ENCODE measurements at places on chromosomes 3 and 15. TPM values are rescaled to one million over a fixed set of nuclear protein-coding genes. Genes with fewer than 3 reads are reported as not detected.

DNA sequence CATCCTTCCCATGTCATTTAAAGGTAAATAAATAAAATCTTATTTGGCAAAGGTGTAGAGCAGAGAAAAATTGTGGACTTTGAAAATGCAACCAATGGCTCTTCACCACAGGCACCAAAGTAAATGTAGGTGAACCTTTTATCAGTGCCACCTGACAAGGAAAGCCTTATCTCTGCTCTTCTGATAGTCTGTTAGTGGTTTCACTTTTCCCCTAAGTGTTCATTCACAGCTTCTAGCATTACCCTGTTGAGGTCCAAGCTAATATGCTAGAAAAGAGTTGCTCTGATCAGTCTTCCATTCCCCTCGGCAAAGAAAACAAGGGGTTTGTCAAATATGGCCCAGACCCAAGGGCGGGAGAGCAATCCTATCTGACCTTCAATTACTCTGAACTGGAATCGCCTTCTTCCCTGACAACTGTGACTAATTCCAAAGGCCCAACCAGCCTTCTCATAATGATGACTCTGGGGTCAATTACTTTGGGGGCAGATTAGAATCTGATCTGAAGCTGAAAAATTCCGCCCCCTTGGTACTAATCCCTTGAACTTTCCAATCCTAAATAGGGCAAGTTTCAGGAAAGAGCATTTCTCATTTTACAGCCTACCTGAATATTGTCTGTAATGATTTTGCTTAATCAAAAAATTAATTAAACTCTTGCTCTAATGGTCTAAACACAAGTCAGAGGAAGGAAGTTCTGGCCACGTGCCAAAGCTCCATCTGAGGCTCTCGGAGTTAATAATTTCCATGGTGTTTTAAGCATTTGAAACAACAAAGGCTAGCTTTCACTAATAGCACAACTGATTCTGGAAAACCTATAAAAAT, 52.4 kb downstream of the SETMAR start:
- no peak for DNase-seq

- no peak for DNase-seq
Measured at GRCh38 chr3:54932606-54933005, 4.7 kb upstream of the LRTM1 start.

- no peak for DNase-seq
Measured at GRCh38 chr15:74171965-74172541, 1.5 kb upstream of the ISLR start.

GRCh38 chr15:35107122-35107521, 22.0 kb upstream of the NANOGP8 start:
- no peak for DNase-seq

- DNase-seq, result no peak
Measured at GRCh38 chr15:48202068-48202467, 4.0 kb upstream of the SLC12A1 start.

DNA sequence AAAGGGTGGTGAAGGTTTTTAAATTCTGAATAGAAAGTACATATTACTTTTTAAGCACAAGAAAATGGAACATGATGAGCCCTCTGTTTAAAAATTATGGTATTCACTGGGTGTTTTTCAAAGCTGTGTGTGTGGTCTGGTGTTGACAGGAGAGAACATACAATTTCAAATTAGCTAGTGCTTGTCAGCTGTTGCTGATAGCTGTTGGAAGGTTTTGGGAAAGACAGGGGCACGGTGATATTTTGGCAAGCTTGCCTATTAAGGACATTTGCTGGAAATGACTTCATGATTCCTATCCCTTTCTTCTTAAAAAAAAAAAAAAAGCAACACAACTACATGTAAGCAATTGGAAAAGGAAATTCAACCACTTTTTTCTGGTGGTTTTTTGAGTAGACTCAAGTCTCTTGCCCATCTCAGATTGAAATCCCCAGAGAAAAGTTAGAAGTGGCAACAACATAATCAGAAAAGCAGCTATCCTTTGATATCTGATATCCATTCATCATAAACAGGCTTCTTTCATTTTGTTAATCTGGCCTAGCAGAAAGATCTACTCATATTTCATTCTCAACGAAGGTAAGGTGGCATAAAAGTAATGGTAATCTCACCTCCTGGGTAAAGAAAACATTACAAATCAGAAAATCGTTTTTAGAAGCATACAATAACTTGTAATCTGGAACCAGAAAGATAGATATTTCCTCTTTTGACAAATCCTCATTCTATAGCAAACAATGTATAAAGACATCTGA, 130.0 kb downstream of the RBMS3 start:
- no peak for DNase-seq

DNA sequence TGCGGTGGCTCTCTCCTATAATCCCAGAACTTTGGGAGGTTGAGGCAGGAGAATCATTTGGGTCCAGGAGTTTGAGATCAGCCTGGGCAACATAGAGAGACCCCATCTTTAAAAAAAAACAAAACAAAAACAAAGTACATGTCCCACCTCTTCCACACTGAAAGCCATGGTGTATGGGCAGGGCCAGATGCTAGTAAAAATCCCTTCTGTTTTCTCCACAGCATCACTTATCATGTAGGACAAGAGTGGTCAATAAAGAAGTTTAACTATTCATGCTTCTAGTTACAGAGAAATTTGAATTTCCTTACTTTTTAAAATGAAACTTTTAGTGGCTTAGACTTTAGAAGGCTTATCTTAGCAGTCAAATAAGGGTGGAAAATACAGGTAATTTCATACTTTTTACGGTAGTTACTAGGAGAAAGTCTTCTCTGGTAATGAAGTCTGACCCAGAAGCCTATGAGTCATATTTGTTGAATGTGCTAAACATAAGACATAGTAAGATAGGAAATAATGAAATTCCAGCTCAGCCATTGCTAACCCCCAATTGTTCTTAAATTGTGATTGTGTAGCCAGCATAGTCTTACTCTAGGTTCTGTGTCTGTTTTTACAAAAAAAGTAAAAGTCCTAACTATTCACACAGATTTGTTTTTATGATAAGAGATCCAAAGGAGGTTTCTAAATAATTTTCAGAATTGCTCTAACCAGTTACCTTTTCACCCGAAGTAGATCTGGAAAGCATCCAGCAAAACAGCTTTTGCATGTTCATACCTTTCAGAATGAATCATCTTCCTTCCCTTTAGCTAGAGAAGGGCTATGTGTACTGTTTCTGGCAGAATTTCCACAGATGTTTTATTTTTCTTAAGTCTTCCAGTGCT, 16.4 kb upstream of the ZNF609 start:
- DNase-seq, result peak; percentile 92

DNA sequence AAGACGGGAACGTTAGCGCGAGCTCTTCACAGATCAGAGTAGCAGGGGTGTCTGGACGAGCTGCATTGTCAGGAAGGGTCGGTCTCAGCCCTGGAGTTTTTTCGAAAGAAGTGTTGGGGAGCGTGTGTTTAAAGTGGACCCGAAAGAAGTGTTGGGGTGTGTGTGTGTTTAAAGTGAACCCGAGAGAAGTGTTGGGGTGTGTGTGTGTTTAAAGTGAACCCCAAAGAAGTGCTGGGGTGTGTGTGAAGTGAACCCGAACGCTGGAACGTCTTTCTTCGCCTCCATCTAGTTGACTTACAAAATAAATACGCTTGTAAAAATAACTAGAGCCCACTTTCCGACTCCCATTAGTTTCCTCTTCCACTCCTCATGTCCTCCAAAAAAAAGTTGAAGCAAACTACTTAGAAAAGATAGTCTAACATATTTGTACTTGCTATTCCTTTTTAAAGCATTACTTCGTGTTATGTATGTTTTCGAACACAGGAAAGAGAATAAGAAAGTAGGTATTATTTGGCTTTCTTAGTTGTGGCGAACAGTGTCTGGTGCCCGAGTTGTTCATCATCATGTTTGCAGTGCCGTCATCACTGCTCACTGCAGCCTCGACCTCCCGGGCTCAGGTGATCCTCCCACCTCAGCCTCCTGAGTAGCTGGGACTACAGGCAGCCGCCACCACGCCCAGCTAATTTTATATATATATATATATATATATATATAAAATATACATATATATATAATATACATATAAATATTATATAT, 1.0 kb downstream of the LRCH3 start:
- peak; percentile 54 for DNase-seq

DNA sequence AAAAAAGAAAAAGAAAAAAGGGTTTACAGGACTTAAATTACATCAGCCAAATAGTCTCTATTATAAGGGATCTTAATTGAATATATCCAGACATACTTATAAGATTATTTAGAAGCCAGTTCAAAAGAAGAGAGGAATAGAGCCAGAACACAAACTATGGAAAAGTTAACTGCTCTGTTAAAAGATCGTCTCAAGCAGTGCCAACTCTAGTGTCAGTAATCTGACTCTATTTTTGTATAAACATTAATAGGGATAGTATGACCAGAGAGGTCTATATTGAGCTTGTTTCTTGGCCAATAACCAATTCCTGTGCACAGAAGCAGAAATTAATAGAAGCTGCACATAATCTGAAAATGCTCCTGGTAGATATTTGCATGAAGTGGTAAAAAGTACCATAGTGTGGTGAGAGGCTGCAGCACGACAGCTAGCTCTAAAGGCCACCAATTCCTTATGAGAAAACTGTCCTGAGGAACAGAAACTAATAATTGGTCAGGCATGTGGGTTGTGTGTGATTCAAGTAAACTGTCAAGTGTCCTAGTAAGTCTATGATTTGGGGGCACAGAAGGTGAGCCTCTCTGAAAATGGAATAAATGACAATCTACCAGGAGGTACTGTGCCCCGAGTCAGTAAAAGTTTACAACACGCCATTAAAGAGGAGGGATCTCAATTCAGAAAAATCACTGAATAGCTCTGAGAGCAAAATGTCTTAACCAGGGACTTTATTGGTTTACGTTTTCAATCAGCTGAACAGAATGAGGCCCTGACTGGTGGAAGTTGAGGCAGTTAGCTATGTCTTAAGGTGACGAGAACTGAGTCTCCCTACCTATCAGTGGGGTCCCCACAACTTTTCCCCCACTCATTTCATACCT, 51.5 kb upstream of the NANOGP8 start:
- DNase-seq, result no peak

GRCh38 chr15:43107751-43108150, 1.9 kb upstream of the UBR1 start:
- DNase-seq, result no peak

DNA sequence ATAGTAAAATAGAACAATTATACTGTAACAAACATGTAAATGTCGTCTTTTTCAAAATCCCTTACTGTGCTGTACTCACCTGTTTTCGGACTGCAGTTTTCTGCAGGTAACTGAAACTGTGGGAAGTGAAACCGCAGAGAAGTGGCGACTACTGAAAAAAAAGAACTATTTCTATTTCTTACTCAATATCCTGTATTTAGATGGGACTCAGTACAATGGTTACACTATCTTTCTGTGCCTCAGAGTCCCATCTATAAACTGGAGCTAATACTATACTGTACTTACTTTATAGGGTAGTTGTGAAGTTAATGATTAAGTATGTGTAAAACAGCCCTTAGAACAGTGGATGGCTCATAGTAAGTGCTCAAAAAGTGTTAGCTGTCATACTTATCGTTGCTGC, 14.3 kb upstream of the P2RY12 start:
- no peak for DNase-seq

GRCh38 chr3:64863226-64864212, 175.7 kb upstream of the ADAMTS9 start:
- DNase-seq, result no peak

GRCh38 chr3:140719841-140720614, 42.2 kb downstream of the TRIM42 start:
- no peak for DNase-seq

DNA sequence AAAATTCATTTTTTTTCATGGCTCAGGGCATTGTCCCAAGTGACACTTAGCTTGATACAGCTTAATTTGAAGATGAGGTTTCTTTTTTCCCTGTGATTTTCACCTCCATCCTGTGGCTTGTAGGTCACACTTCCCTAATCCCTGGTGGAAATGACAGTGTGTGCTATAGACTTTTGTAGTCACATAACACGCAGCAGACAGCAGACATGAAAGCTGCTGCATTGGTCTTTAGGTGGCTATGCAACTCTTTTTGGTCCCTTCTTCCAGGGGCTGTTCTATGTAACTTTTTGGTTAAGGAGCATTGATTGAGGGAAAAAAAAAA, 38.8 kb downstream of the TRAK1 start:
- DNase-seq, result no peak

- peak; percentile 47 for DNase-seq
Measured at GRCh38 chr3:131794766-131795388, 239.9 kb downstream of the CPNE4 start.

GRCh38 chr3:133915685-133916658, 20.3 kb upstream of the RAB6B start:
- DNase-seq, result no peak

- DNase-seq, result no peak
Measured at GRCh38 chr3:134753999-134754742, 40.9 kb upstream of the EPHB1 start.

GRCh38 chr3:48564022-48564421, 441 bp upstream of the UCN2 start:
- DNase-seq, result peak; percentile 89

DNA sequence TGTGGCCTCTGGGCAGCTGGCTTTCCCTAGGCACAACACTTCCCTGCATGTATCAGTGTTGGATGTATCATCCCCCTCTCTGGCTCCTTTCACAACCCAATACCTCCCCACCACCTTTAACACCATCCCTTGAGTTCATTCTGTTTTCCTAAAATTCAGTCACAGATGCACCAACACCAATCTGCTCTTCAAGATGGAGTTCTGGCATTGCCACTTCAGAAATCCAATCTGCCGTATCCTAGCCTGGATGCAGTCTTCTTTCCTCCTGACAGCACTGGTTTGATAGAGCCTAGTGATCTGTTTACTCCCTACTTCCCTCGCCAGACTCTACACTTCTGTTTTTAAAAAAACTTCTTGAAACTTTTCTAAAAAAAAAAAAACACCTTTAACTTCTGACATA, 21.7 kb downstream of the PXYLP1 start:
- no peak for DNase-seq

DNA sequence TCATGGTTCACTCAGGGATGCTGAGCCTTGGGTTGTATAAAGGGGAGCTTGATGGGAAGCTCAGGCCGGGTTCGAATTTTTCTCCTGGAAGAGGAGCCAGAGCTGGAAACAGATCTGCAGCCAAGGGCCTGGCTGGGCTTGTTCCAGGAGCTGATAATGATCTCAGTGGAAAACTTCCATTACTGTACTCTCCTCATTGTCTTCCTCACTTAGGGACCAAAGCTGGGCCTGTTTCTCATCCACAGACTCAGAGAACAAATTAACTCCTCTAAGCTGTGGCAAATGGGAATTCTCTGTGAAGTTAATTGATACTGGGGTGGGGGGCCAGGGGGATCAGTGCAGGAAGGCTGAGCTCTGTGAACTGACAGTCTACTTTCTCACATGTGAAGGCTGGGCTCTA, 92.0 kb downstream of the PRICKLE2 start:
- no peak for DNase-seq

- DNase-seq, result peak; percentile 3
Measured at GRCh38 chr3:39907981-39908380, 98.6 kb downstream of the MYRIP start.

Gene TGM4
- total RNA-seq, result not detected

Gene ADAMTS7
- total RNA-seq, result 0.25 TPM

Gene UBA7
- 46.1 TPM for total RNA-seq

Gene CHRNA7
- total RNA-seq, result 2.0 TPM

Gene CMTM7
- 13.3 TPM for total RNA-seq

Gene RPL35A
- 851 TPM for total RNA-seq

Gene C2CD4A
- 0.05 TPM for total RNA-seq

Gene ARHGEF26
- total RNA-seq, result 4.1 TPM

Gene LCTL
- total RNA-seq, result 4.6 TPM

Gene THSD4
- 5.3 TPM for total RNA-seq

Gene FRMD5
- total RNA-seq, result 4.1 TPM

Gene AMOTL2
- 71.9 TPM for total RNA-seq

Gene PSTPIP1
- not detected for total RNA-seq

Gene C3orf70
- total RNA-seq, result not detected

Gene HCLS1
- total RNA-seq, result not detected
